CD4-positive, alpha-beta memory T cell (primary cell): ENCODE measurements at places on chromosomes 7 and 10.

- no peak for DNase-seq
Observed at GRCh38 chr10:24485304-24485703, 238.4 kb downstream of the ARHGAP21 start.

DNA sequence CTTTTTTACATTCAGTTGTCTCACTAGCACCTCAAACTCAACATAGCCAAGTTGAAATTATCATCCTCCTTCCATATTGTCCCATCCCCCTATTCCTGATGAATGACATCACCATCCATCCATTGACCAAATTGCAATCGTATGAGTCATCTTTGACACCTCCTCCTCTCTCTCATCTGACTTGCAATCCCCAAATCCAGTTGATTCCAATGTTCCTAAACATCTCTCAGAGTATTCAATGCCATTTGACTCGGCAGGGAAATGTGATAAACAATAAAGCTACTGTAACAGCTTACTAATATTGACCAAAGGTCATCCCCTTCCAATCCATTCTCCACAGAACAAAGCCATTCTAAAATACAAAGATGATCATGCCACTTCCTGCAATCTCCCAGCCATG, 1047.8 kb downstream of the NRG3 start:
- DNase-seq, result no peak

DNA sequence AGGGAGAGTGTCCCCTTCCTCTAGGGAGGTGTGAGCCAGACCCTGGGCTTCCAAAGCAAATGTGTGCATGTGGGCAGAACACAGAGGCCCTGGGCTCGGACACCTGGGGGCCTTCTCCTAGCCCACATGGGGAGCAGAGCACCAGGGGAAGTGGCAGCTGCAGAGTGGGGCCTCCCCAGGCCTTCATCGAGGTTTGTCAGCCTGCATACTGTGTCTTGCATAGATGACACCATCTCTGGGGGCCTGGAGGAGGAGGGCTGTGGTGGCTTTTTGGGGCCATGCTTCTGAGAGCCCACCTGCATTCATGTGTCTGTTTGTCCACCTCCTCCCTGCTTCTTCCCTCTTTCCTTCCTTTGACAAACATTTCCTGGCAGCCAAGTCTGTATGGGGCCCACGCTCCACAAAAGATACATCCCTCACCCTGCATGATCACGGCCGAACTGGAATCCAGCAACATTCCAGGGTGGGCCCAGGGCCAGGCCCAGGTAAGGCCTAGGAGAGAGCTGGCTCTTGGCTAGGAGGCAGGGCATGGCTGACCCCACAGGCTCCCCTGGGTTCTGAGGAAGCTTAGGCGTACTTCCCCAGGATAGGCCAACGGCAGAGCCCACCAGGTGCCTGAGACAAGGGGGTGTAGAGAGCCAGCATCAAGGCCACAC, 79.2 kb downstream of the ZMIZ1 start:
- no peak for DNase-seq

DNA sequence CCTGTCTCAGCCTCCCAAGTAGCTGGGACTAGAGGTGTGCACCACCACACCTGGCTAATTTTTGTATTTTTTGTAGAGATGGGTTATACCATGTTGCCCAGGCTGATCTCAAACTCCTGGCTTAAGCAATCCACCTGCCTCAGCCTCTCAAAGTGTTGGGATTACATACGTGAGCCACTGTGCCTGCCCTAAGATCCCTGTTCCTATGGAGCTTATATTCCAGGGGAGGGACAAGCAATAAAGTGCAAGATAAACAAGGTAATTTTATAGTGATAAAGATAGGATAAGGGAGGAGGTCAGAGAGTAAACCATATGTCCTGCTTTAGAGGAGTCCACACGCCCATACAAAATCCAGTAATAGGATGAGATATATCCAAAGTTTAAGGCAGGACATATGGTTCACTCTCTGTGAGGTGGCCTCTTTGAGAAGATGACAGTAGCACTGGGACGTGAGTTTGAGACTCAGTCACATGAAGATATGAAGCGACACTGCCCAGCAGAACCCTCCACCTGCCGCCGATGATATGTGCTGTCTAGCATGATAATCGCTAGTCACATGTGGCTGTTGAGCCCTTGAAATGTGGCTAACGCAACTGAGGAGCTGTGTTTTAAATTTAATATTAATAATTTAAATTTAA, 113.5 kb upstream of the PDCD4 start:
- DNase-seq, result no peak

GRCh38 chr7:37495574-37496184, 47.0 kb upstream of the ELMO1 start:
- DNase-seq, result peak; percentile 37

DNA sequence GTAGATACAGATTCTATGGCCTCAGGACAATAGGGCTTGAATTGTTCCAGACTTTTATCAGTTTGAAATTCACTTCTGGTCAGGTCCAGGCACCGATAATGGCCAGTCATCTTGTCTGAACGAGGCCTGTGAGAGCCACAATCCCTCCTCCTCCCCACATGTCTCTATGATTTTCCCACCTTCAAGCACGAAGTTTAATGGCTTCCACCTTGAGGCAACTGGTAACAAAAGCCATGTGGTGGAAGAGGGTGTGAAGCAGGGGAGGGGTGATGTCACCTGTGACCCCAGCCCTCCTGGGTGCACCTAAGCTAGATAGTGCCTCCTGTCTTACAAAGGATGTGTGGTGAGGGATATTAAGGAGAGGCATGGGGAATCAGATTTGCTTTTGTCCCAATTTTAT, 89.2 kb downstream of the PCGF5 start:
- DNase-seq, result no peak

- DNase-seq, result no peak
Observed at GRCh38 chr7:94763268-94763667, 107.3 kb upstream of the SGCE start.

- no peak for DNase-seq
Observed at GRCh38 chr7:133217773-133218172, 35.1 kb upstream of the EXOC4 start.
